Putamen (tissue), 1 donor: ENCODE measurements at places on chromosomes 4 and X.

DNA sequence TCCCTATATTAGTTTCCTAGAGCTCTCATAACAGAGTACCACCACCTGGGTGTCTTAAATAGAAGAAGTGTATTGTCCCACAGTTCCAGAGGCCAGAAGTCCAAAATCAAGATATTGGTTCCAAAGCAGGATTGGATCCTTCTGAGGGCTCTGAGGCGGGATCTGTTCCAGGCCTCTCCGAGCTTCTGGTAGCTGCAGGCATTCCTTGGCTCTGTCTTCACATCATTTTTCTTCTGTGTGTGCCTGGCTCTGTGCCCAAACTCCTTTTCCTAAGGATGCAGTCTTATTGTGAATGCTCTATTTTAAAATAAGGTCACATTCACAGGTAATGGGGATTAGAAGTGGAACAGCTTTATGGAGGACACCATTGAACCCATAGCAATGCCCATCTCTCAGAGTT, 253.7 kb upstream of the TAPT1 start:
- DNase-seq: no peak

DNA sequence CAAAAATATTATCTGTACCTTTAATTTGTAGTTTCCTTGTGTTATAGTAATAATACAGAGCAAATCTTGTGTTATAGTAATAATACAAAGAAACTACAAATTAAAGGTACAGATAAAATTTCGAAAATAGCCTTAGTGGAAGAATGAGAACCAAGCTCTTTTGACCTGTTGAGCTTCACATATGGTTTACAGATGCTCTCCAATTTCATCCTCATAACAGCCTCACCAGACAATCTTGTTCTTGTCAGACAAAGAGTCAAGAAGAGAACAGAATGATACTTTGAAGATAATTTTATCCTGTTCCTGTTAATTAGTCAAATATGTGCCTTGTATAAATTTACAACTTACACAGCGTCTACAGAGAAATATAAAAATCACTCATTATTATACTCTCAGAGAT, 12.8 kb downstream of the ATXN3L start:
- DNase-seq: no peak

DNA sequence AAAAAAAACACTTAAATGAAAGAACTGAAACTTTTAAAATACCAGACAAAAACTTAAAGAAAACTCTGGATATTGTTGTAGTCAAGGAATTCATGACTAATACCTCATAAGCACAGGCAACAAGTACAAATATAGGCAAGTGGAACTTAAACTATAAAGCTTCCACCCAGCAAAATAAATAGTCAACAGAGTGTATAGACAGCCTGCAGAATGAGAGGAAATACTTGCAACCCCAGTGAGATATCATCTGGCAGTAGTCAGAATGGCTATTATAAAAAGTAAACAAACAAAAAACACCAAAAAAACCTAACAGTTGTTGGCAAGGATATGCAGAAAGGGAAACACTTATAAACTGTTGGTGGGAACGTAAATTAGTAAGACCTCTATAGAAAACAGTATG, 9.6 kb upstream of the RPS6KA6 start:
- DNase-seq: no peak

- no peak for DNase-seq
Measured at GRCh38 chrX:112645774-112646173, 34.0 kb downstream of the LHFPL1 start.

DNA sequence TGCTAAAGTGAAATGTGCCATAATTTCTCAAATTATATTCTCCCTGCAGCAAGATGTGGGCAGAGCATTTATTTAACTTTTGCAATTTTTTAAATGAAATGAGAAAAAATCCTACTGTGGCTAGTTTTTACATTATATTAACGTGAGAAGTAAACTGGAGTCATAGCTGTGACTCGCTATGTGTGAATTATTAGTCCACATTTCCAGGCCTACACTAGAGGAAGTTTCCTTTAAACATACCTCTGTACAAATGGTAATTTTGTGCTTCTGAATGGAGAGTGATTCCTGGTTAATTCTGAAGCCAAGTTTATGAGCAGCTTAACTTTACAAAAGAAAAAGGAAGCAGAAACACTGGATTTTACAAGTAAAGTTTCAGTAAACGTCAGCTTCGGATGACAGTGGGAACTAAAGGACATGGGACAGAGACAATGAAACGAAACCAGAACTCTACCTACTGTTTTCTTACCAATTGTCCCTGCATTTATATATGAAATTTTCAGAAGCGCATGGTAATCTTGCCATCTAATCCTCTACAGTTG, 72.4 kb downstream of the FBXO8 start:
- no peak for DNase-seq

- DNase-seq: peak; percentile 20
Measured at GRCh38 chrX:133307637-133308498, 89.7 kb upstream of the TFDP3 start.

GRCh38 chr4:25320773-25321172, 8.2 kb downstream of the ZCCHC4 start:
- DNase-seq: no peak

GRCh38 chrX:153725832-153726285, 1.2 kb downstream of the ABCD1 start:
- no peak for DNase-seq

GRCh38 chrX:107227780-107228485, 21.5 kb downstream of the DNAAF6 start:
- no peak for DNase-seq

GRCh38 chr4:98601708-98602107, 56.7 kb downstream of the TSPAN5 start:
- no peak for DNase-seq

DNA sequence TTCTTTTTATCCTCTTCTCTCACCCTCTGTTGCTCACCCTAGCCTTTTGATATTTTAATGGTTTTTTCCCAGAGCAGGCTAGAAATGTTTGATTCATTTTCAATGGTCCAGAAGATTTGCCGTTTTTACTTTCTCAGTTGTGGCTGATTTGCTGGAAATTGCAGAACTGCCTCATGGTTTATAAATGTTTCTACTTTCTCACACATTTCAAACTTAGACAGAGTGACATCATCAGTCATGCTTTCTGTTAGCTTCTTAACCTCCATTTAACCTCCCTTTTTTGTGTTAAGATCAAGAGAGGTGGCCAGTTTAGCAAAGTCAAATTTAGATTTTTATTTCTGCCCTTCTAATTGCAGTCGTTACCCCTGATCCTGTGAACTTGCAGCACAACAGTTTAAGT, 8.7 kb downstream of the RXFP1 start:
- DNase-seq: no peak

GRCh38 chrX:38868941-38869401, 67.7 kb downstream of the MID1IP1 start:
- DNase-seq: no peak

- DNase-seq: no peak
Measured at GRCh38 chrX:257681-258289, 23.4 kb upstream of the PLCXD1 start.

- DNase-seq: peak; percentile 60
Measured at GRCh38 chrX:43949669-43950068, 23.5 kb downstream of the NDP start.

GRCh38 chr4:42654631-42655268, 2.2 kb downstream of the ATP8A1 start:
- DNase-seq: no peak

DNA sequence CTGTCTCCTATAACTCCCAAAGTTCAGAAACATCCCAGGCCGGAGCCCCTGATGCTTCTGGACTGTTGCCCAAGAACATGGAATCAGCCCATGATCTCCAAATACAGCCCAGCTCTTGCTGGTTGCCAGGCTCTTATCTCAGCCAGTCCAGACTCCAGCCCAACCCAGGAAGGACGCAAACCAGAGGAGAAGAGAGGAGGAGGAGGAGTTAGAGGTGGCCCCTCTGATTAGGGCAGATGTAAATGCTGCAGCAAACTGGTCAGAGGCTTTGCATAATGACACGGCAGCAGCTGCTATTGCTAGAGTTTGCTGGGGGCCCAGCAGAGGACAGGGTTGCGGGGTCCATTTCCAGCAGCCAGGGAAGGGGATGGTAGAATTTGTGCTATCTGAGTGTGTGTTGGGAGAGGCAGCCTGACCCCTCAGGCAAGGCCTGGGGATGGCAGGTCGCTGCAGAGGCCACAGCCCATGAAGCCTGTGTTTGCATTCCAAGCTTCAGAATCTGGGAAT, 4.2 kb upstream of the OTUD5 start:
- no peak for DNase-seq

- peak; percentile 7 for DNase-seq
Measured at GRCh38 chr4:77358315-77358928, 201.4 kb downstream of the CCNG2 start.

- DNase-seq: no peak
Measured at GRCh38 chr4:149370002-149370401, 445.6 kb downstream of the IQCM start.

DNA sequence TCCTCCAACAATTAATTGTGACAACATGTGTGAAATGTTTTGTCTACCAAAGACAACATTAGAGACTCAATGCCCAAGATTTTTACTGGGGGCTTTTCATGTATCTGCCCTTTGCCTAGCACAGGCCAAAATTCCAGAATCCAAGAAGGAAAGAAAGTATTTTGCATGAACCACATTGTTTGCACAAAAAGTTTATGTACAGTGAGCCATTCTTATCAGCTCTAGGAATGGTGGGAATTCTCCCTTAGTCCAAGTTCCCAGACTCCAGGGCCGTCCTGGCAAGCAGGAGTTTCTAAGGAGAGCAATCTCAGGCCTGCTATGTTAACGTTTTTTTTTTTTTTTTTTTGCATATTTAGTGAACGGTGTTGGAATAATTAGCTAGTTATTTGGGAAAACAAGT, 21.6 kb downstream of the GPRASP1 start:
- no peak for DNase-seq

- no peak for DNase-seq
Measured at GRCh38 chrX:109943092-109943739, 59.7 kb upstream of the TMEM164 start.

DNA sequence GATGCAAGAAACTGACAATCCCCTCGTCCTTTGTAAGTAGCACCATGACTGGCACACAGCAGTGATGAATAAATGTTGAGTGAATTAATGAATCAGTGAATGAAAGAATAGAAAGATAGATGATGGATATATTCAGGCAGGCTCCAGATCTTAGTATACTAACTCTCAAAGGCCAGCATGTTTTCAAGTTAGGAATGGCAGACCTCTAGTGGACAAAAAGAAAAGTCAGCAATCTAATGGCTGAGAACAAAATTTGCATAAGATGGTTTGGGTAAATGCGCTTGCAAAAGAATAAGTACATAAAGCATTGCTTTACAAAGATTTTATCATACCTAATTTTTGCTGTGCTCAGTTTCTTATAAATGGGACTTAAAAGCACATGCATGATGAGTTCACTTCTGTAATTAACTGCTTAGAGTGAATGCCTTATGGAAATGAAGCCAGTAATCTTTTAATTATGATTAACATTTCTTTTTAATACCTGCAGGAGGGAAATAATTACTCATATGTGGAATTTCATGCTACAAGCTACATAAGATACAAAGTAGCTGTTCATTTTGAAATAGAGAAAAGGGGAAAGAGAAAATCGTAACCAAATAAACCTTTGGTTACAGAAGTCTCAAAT, 126.9 kb upstream of the GPRIN3 start:
- peak; percentile 47 for DNase-seq

DNA sequence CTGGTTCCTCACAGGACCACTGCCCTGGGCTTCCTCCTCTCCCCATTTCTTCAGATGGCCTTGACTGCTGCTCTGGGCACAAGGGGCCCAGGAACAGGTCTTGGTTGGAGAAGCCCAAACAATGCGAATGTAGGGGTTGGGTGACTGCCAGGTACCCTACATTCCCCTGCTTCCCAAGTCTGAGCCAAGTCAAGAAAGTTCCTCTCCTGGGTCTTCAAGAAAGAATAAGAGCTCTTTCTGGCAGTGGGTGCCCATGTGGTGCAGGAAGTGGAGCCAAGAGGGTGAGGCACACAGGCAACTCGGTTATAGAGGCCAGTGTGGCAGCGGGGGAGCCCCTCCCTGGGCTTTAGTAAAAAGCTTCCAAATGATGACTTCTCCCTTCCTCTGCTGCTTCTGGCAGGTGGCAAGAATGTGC, 2.7 kb downstream of the SLC34A2 start:
- no peak for DNase-seq

DNA sequence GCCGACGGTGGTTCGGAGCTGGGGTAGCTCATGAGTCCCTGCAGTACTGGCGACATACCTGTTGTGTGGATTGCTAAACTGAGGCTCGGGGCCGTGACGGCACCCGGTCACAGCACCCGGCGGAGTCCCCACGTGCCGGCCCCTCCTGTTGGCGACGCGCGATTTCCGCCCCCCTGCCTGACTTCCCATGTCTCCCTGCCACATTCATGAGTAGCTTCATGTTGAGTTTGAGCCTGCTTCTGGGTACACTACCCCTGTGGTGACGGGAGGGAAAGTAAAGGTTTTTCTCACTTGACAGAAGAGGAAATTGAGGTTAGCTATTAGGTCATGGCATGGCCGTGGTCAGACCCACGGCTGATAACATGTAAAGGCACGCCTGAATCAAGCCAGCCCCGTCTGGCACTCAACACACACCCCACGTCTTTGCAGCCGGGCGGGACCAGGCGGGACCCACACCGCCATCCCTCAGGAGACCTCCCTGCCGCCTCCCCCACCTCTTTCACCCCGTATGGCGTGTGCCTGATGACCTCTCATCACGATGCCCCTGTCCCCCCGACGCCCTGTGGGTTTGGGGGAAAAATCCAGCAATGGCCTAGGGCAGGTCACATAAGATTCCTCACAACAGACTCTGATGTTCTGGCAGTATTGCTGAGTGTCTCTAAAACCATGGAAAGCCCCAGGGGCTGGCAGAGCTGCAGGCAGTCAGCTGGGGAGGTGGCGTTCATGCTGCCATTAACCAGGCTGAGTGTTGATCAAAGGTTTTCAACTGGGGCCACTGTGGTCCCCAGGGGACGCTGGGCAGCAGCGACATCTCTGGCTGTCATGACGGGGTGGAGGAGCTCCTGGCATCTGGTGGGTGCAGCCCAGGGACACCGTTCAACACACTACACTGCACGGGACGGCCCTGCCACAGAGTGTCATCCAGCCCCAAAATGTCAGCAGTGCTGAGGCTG, 29.2 kb downstream of the P2RY8 start:
- DNase-seq: no peak

DNA sequence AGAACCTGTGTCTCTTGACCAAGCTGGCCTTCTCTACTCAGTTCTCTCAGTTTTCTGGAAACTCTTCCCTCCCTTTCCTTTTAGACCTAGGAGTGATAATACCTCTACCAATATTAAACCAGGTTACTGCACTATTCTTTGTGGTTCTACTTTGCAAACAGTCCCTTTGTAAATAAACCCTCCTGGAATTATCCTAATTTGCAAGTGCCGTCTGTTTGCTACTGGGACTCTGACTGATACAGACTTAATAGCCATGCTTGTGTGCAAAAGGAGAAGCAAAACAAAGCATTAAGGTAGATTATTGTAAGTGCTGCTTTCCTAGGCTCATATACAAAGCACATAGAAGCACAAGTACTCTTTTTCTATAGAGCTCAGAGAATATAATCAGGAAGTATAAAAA, 507.0 kb downstream of the INPP4B start:
- DNase-seq: no peak
